ENCODE measurements at places on chromosomes 16 and 17. TPM values are rescaled to one million over a fixed set of nuclear protein-coding genes. Genes with fewer than 3 reads are reported as not detected.

RAMP2 gene
- total RNA-seq = 0.27 TPM

CD300E gene
- 0.54 TPM for total RNA-seq

SLC52A1 gene
- total RNA-seq = not detected

CLEC10A gene
- total RNA-seq = under 0.01 TPM

KRTAP2-3 gene
- total RNA-seq = not detected

RNU2-1 gene
- not detected for total RNA-seq

SCIMP gene
- 0.54 TPM for total RNA-seq

IKZF3 gene
- total RNA-seq = 0.81 TPM

PRSS27 gene
- 3.2 TPM for total RNA-seq

TLCD3A gene
- total RNA-seq = 12.7 TPM

TP53TG3C gene
- total RNA-seq = not detected

HSF4 gene
- 1.3 TPM for total RNA-seq

DNAI2 gene
- total RNA-seq = 0.27 TPM

CBLN1 gene
- total RNA-seq = not detected

NXN gene
- total RNA-seq = 1.6 TPM

PIK3R6 gene
- 10.0 TPM for total RNA-seq

KRTAP4-1 gene
- total RNA-seq = not detected

STH gene
- total RNA-seq = not detected

ANKFN1 gene
- total RNA-seq = under 0.01 TPM

SLC35G6 gene
- total RNA-seq = not detected

LHX1 gene
- total RNA-seq = under 0.01 TPM

NPIPB13 gene
- 1.9 TPM for total RNA-seq

CTRL gene
- 2.2 TPM for total RNA-seq

NETO2 gene
- 0.27 TPM for total RNA-seq

GJD3 gene
- 0.27 TPM for total RNA-seq

KRTAP17-1 gene
- not detected for total RNA-seq

KIAA0753 gene
- 10.8 TPM for total RNA-seq

Measured in hematopoietic multipotent progenitor cell (in vitro differentiated cells).